M059J (cell line): ENCODE measurements at places on chromosomes 1 and 21. TPM values are rescaled to one million over a fixed set of nuclear protein-coding genes. Genes with fewer than 3 reads are reported as not detected.

TMPRSS15 gene
- total RNA-seq: 0.17 and 0.91 TPM in 2 replicates

C4BPA gene
- total RNA-seq: 0.10 TPM in 1 of 2 replicates, not detected in the other

SIKE1 gene
- total RNA-seq: 58.3 and 96.4 TPM in 2 replicates

FAAP20 gene
- total RNA-seq: 12.8 and 23.1 TPM in 2 replicates

RNU1-4 gene
- total RNA-seq: not detected in 2 replicates

HTR6 gene
- not detected in 2 replicates for total RNA-seq

- no peak for DNase-seq
These were observed 49.8 kb downstream of the SKI start for GRCh38 chr1:2277741-2278488.

GRCh38 chr1:182281541-182281940 is 110.0 kb downstream of the GLUL start:
- no peak for DNase-seq

DNA sequence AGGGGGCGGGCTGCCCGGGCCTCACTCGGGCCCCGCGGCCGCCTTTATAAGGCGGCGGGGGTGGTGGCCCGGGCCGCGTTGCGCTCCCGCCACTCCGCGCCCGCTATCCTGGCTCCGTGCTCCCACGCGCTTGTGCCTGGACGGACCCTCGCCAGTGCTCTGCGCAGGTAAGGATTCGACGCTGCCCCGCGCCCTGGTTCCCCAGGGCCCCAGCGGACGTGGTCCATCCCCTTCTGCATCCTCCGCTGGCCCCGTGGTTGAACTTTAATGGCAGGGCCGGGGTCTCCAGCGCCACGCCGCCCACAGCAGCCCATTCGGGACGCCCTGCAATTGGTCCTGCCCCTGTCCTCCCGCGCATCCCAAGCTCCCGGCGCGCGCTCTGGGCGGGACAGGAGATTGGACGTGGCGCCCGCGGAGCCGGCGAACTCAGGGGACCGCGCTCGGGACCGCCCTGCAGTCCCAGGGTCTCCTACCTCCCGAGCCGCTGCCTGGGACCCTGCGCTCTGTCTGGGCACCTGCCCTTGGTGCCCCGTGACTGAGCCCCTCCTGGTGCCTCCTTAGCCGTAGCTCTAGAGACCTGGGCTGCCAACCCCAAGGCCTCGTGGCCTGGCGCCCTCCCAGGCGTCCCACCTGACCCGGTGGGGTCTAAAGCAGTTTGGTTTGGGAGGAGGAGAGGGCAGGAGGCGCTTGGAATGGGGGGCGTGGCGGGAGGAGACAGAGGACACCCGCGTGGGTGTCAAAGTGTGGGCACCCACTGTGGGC is at the start of gene ALPL:
Gene ALPL, plus strand, starts transcription at position 73 of the 762 bp plus-strand sequence. CDS start 44,659 bp downstream, outside the sequence.
- no peak for DNase-seq

GRCh38 chr21:42448686-42449085 is 45.0 kb downstream of the UBASH3A start:
- no peak for DNase-seq
